ENCODE measurements at places on chromosomes 2 and 18.

- no peak for DNase-seq
These were observed 165.6 kb downstream of the KLHL29 start for GRCh38 chr2:23550553-23550952.

DNA sequence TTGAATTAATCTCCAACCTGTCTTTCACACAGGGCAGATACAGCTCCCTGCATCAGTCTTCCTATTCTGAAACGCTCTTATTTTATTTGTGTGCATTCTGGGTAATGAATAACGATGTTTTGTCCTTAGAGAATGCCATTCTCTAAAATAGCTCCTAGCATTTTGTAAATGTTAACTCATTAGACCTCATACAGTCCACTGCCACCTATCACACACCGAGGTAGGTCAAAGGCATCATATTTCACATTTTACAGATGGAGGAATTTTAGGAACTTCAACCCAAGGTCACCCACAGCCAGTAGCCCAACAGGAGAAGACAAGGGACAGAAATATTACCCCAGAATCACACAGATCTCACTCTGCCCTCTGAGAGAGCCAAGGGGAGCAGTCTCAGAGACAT lies 455.4 kb upstream of the GYPC start:
- no peak for DNase-seq

GRCh38 chr18:79629606-79630005 lies 50.0 kb upstream of the CTDP1 start:
- no peak for DNase-seq

DNA sequence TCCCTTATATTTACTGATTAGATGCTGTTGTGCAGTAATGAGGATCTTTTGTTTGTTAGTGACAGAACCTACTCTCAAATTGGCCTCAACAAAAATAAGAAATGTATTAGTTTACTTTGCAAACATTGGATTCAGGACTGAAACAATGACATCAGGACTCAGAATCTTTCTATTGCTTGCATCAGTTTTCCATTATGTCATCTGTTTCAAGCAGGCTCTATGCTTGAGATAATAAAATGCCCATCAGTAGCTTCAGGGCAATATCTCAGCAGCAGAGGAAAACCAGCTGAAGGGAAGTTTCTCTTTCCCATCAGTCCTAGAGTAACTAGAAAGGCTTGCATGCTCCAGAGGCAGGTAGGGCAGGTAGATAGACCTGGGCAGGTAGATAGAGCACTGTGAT lies 375.5 kb upstream of the SLC8A1 start:
- DNase-seq: no peak

GRCh38 chr18:13449651-13450050 lies 231.1 kb downstream of the LDLRAD4 start:
- no peak for DNase-seq

DNA sequence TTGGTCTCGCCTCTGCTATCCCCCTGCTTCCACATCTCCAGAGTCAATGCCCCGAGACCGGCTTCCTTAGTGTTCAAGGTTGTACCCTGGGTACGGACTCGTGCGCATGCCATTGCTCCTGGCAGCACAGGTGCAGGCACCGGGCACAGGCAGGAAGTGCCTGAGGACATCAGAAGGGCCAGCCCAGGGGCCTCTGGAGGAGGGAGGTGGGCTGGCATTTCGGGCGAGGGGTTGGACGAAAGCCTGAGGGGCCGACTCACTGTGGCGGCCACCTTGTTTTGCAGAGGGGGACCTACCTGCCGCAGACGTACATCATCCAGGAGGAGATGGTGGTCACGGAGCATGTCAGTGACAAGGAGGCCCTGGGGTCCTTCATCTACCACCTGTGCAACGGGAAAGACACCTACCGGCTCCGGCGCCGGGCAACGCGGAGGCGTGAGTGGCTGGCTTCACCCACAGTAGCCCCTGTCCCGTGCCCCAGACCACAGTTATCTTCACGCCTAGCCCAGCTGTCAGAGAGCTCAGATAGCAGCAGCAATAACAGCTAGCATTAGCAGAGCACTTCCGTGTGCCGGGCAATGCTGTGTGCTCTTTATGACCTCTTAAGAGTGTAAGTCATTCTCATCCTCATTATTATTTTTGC lies 12.5 kb downstream of the ITM2C start:
- no peak for DNase-seq

- DNase-seq: no peak
These were observed 43.4 kb upstream of the VIT start for GRCh38 chr2:36653155-36653554.

GRCh38 chr2:241897231-241897916 lies 27.8 kb downstream of the RTP5 start:
- no peak for DNase-seq

GRCh38 chr2:3571284-3571683 lies 3.8 kb upstream of the RPS7 start:
- DNase-seq: no peak

Data from inflammatory macrophage treated with lipopolysaccharide for 4 hours (primary cell).